ENCODE measurements at places on chromosomes 3 and 15.

DNA sequence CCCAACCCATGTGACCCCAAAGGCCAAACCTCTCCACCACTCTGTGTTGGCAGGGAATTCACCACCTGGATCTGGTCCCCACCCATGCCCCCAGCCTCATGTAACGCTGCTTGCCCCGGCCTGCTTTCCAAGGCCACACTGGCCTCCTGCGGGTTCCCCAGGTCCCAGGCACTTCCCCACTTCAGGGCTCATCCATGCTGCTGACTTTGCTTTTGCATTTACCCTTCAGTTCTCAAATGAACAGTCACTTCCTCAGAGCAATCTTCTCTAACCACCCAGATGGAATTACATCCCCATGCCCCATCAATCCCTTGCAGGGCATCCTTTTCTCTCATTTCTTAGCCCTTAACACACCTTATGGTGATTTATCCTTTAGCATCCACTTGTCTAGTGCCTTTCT, 9.2 kb downstream of the DAPK2 start:
- no peak for DNase-seq

- peak; percentile 28 for DNase-seq
Measured at GRCh38 chr15:73700041-73700842, 16.1 kb downstream of the CD276 start.

DNA sequence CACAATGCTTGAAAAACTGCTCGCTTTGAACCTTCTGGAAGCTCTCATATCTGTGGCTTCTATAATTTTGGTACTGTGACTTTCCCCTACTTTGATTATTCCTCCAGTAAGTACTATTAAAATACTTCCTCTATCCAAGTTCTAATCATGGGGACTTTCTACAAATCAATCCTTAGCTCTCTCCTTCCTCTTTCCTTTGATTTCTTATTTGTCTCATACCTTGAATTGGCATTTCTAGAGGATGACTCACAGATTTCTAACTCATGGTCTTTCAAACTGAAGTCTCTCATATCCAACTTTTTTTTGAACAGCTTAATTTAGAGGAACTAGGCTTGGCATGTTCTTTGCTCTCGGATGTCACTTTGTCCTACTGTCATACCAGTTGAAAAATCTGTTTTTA, 241.8 kb downstream of the TBC1D5 start:
- no peak for DNase-seq

GRCh38 chr3:110184536-110184935, 847.2 kb upstream of the DPPA4 start:
- DNase-seq = no peak

DNA sequence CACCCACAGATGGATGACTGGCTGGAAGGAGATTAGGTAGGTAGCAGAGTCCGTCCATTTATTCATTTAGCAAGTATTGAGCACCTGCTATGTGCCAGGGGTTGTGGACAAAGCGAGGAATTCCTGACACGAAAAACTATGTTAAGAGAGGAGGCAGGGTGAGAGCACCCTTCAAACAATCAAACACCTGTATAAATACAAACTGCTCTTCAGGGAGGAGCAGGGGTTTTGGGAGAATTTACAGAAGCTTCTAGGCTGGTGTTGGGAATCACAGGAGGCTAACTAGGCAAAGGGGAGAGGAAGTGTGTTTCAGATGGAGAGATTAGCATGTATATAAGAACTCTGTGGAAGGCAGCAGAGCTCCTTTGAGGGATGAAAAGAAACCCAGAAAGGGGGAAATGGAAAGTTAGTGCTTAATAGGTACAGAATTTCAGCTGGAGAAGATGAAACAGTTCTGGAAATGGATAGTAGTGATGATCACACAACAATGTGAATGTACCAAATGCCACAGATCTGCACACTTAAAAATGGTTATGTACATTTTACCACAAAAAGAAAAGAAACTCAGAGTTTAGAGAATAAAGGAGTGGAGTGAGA, 805 bp upstream of the SEC22C start:
- DNase-seq = no peak

DNA sequence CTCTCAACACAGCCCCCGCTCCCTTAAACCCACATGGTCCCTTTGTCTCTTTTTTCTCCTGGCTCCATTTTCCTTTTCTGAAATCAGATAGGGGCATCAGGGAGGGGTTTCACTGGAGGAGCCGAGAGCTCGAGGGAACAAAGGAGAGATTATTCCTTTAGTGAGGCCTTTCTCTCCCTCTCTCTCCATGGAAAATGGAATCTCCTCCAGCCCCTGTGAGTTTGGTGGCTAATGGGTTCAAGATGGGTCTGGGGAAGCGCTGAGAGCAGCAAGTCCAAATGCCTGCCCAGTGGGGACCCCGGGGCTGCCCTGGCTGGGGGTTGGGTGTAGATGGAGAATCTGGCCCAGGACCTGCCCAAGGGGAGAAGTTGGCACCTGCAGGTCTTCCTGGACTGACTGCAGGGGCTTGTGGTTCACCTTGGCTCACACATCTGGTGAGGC, 56.8 kb downstream of the ITGA11 start:
- DNase-seq = no peak

- peak; percentile 58 for DNase-seq
Measured at GRCh38 chr15:74240002-74240568, 4.0 kb downstream of the CCDC33 start.

- DNase-seq = no peak
Measured at GRCh38 chr3:194014756-194015155, 121.2 kb upstream of the HES1 start.

DNA sequence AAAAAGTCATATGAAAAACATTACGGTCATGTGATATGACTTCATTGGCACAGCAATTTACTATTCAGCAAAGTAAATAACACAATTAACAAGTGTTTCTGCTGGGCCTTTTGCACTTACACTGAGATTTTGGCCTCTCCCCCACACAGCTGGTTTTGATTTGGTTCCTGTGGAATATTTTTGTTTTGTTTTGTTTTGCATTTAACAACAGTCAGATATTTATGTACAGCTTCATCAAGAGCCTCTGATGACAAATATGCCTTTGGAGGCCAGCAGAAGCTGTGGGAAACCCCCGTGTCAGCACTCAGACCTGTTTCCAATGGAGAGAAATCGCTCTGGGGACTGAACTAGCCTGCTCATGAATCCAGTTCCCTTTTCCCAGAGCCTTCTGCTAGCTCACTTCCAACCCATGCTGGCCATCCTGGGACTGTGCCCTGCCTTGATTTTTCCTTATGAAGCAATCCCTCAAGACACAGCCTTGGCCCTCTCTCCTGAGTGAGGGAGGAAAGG, 161.9 kb downstream of the ATG7 start:
- peak; percentile 7 for DNase-seq

- DNase-seq = no peak
Measured at GRCh38 chr3:83625261-83625660, 1333.5 kb upstream of the CADM2 start.

DNA sequence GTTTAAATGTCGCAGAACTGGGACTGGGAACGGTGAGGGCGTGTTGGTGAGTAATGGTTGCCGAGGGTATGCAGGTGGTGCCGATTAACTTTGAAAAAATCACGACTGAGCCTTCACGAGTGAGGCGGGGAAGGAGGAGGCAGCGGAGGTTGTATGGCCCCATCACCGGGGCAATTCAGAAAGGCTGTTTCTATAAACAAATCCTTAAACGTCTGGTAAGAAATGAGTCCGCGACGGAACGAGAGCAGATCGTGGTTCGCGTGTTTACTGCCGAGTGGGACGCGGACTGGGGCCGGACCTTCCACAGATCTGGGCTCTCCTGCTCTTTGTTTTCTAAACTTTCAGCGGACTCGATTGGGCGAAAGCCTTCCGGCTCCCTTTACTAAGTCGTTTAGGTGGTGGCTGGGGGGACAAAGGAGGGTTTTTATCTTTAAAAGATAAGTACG, 2.7 kb downstream of the IGF1R start:
- DNase-seq = no peak

DNA sequence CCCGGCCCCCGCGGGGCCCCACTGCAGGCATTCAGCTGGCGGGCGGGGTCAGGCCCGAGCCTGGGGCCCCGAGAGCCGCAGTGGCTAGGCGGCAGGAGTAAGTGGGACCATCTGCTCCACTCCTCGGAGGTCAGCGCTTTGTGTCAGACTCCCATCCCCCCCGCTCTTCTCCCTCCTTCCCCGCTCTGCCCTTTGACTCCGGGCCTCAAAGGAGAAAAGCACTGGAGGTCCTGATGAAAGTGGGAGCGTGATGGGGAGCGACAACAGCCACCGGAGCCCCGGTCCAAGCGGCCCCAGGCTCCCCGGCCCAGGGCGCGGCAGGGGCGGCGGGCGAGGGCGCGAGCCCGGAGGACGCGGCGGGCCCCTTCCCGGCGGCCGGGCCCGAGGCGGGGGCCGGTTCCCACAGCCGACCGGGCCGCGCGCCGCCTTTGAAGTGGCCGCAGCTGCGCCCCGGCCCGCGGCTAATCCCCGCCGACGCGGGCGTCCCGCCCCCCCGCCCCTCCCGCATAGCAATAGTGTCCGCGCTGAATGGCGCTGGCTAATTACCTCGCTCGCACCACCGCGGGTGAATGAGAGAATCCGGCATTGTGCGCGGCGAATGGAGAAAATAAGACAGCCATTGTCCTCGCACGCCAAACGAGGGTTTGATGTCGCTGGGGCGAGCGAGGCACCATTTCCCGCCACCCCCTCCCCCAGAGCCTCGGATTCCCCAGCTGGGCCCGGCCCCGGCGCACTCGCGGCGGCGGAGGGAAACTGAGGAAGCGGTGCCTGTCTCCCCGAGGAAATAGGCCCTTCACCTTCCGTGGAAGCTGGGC, 22.4 kb downstream of the IGDCC3 start:
- peak; percentile 30 for DNase-seq

DNA sequence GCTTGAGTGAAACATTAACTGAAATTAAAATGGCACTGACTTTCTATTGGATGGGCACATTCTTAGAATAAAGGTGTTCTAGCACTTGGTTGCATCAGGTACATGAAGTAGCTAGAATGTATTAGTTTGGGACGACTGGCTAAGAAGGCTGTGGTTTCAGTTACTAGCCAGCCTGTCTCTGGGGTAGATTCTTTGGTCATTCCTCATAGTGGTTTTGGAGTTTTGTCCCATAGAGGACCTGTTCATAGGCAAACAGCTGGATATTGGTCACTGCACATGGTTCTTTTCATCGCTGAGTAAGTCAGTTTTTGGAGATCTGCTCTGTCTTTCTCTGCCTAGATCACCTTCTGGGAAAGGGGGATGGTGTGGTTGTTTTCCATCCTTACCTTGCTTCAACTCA, 55.3 kb downstream of the ADAMTSL3 start:
- no peak for DNase-seq

DNA sequence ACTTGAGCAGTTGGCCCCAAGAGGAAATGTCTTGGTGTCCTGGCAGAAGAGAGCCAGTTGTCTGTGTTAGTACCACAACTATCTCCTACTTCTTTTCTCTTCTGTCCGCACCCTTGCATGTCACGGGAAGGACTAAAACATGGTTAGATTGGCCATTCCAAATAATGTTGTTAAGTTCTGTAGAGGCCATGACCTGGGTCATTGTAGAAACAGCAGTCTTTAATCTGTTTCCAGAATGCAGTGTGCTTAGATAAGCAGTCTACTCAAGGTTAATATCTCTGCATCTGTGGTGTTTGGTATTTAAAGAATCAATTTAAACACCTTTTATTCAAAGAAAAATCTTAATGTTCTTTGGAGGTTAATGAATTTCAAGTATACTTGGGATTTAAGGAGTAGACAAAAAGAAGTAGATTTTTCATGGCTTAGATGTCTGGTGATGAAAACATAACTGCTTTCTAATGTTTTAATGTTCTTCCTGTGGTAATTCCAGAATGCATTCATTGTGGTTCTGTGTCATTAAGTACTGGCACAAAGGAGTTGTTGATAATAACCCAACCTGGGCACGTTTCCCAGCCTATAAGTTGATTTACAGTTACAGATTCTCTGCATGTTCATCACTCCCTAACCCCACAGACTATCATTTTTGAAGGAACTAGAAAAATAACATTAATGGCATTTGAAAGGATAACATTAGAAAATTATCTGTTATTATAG, 58.9 kb downstream of the TMEM108 start:
- DNase-seq = no peak

DNA sequence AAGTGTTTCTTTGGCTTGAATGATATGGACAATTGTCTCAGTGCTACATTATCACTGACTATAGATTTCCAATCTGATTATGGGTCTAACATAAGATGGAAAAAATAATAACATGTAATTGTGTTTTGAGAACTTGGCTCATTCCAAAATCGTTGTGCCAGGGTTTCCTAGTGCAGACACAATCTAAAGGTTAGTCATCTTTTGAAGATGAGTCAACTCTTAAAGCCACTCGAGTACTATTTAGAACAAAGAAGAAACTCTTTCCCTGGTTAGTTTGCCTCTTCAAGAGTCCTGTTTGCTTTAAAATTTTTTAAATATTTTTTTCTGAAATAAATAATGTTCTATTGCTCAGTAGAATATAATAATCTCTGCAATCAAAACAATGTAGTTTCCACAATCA, 301.0 kb downstream of the CADM2 start:
- DNase-seq = no peak

- DNase-seq = no peak
Measured at GRCh38 chr3:129663045-129663446, 56.6 kb upstream of the PLXND1 start.

DNA sequence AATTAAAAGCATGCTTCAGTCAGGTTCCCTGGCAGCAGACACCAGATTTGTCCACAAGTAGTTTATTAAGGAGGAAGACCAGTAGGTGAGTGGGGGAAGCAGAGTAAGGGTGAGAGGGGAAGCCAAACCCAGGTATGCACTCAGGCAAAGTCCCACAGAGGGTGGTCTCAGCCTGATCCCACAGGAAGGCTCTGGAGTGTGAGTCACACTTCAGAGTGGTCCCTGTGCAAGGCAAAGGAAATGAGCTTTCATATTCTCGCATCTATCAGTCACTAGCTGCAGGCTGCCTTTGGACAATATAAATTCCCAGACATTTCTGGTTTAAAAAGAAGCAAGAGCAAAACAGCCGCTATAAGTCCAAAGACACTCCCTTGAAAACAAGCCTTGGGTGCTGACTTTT, 78.5 kb downstream of the TRANK1 start:
- DNase-seq = no peak

- no peak for DNase-seq
Measured at GRCh38 chr3:134623615-134624245, 27.1 kb downstream of the KY start.

DNA sequence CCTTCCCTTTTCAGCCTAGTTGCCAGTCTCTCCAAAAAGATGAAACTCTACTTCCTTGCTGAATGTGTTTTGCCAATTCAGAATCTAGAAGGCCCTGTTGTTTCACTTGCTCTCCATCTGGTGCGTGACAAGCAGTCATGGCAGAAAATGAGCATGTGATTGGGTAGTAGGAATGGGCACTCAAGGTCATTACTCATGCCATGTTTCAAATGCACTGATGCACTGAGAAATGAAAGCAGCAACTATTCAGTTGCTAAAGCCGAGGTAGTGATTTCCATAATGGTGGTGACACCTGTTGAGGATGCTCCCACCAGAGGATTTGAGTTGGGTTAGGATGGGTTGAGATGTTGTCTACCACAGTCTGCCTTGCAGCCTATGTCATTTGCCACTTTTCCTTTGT, 12.7 kb downstream of the ZBTB38 start:
- no peak for DNase-seq

- no peak for DNase-seq
Measured at GRCh38 chr3:40490916-40491315, 14.0 kb downstream of the ZNF619 start.

GRCh38 chr3:4850211-4850927, 128.9 kb upstream of the BHLHE40 start:
- no peak for DNase-seq
